Stimulated activated CD4-positive, alpha-beta T cell treated with anti-CD3 and anti-CD28 coated beads, Interleukin-12 subunit alpha, Interleukin-12 subunit beta, amount 100 ng/mL, for 48 hours (primary cell): ENCODE measurements at places on chromosomes 5 and 9.

GRCh38 chr9:84339503-84339902, 1.1 kb downstream of the SLC28A3 start:
- DNase-seq, result no peak

DNA sequence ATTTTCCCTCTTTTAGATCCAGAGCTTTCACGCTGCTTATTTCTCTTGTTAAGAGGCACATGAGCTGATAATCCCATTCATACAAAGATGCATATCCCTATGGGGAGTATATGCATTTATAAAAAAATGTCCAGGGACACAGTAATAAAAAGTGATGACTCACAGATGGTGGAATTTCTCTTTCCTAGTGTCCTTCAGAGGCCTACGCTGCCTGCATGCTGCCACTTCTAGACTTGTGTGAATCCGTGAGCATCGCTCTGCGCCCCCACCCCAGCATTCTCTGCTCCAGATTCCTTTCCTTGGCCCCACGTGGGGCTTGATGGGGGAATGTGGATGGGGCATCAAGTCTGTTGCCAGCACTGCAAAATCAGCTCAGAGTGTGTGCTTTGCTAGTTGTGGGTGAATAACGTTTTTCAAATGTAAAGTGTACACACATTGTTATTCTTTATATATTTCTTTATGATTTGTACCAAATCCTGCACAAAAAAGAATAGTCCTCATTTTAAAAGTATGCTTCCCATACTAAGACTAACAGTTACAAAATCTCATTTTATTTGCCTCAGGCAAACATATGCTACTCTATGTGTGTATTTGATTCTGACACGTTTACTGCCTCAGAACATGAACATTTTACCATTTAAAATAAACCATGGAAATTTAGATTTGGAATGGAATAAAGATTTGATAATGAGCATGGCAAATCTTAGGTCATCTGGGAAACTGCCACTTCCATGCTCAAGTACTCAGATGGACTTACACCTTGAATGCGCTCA, 22.4 kb upstream of the RASGRF2 start:
- DNase-seq, result no peak

DNA sequence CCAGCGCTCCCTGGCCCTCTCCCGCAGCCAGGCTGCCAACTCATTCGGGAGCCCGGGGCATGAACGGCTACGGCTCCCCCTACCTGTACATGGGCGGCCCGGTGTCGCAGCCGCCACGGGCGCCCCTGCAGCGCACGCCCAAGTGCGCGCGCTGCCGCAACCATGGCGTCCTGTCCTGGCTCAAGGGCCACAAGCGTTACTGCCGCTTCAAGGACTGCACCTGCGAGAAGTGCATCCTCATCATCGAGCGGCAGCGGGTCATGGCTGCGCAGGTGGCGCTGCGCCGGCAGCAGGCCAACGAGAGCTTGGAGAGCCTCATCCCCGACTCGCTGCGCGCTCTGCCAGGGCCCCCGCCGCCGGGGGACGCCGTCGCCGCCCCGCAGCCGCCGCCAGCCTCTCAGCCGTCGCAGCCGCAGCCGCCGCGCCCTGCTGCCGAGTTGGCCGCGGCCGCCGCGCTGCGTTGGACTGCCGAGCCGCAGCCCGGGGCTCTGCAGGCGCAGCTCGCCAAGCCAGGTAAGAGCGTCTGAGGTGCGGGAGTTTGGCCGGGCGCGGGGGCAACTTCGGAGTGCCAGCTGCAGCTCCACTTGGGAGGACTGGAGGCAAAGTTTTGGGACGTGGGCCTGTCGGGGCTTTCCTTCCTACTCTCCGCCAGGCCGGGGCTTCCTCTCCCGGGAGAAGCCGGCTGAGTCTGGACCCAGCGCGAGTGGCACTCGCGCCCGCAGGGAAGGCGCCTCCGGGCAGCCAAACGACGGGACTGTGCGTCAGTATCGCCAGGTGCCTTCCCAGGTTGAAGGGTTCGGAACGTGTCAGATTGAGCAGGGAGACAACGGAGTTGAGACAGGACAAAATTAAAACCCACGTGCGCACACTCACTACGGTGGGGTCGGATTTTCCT, 735 bp downstream of the DMRT3 start:
- DNase-seq, result no peak

DNA sequence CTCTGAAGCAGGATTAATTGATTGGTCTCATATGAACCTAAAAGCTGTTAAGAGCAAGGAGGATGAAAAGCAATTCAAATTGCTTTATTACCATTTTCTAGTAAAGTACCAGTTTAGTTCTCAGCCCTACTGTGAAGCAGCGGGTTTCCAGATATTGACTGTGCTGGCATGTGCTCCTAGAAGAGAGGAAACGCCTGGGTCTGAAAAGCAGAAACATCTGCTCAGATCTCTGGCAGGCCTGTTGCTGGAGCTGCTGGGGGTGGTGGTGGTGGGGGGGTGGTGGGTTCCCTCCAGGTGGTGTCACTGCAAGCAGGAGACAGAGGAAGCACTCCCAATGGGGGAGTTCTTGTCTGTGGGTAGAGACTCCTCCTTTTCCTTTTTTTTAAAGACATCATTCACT, 105.5 kb upstream of the ZNF462 start:
- DNase-seq, result no peak

DNA sequence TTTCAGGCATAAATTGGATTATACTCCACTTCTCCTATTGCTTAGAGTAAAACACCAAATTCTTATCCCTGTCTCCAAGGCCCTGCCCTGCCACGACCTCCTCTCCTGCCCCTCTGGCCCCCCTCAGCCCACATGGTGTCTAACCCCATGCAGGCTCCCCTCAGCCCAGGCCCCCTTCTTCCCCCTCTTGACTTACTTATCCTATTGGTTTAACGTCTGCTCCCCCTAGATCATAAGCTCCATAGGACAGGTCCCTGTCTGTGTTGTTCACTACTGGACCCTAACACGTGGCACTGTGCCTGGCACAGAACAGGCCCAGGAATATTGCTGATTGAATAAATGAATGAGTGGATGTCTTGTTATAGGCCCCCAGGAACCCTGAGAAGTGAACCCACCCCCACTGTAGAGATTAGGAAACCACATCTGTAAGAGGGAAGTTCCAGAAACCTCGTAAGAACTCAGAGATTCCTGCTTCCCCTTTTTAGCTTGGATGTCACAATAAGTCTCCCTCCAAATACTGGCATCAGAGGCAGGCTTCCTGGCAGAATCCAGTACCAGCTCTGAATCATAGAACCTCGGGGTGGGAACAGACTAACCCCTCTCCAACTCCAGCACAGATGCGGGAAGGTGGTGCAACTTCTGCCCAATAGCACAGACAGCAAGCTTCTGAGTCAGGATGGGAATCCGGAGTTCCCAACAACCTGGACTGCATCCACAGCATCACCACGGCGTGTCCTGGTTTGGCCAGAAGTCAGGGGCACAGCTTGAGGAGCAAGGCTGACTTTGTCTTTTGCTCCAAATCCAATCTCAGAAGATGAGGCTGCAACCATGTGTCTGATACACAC, 31.5 kb downstream of the HRH2 start:
- no peak for DNase-seq

DNA sequence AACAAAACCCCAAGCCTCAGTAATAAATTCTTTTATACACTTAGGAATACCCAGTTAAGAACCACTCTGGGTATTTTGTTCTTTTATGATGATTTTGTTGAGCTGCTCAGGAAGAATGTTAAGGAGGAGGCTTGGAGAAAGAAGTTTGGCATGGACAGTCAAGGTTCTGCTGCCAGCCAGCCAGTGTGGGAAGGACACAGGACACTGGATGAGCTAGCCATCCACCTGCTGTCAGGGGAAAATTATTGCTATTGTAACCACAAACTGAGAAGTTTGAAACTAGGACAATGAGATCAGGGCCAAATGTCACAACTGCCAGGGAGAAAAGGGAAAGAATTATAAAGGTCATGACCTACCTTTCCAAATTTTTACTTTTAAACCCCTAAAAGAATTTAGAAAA, 25.9 kb upstream of the ADAMTSL1 start:
- no peak for DNase-seq

DNA sequence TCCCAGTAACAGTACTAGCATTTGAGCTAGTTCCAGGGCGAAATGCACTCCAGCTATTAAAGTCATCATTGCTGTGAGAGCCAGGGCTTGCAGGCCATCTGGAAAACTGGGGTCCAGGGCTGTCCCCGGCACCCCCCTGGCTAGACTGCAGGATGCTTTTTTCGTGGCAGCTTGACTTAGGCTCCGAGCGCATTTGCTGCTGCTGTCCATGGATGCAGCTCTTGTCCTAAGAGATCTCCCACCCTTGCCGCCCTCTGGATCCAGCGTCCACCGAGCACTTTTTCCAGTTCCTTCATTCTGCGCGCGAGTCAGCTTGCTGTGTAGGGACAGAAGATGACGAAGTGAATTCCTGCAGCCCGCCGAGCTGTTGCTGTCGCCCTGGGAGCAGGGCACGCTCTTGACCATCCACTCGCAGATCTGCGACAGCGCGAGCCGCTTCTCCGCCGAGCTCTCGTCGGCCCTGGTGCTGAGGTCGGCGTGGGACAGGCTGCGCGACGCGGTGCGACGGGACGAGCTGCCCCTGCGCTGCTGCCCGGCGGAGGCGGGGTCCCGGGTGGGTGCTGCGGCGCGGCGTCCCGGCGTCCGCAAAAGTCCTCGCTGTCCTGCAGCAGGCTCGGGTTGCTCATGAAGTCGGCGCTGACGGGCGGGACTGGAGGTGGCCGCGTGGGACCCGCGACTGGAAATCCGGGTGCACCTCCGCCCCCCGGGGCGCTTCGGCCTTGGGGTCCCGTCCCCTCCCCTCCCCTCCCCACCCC, 30.7 kb downstream of the OR2V1 start:
- no peak for DNase-seq

DNA sequence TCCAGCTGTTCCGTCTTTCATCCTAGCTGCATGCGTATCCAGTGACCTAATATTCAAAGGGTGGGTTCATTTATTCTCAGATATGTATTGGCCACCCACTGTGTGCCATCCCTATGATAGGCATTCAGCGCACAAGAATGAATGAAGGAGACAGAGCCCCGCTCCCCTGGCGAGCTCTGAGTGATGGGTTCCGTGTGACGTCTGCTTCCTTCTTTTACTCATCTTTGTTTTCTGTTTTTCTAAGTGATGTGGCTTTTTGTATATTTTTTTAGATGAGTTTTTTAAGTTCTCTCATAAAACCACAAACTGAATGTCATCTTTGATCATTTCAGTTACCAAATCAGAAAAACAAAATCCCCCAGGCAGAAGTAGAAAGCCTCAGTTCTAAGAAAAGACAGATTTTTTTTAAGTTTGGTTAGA, 168.3 kb upstream of the OTULINL start:
- DNase-seq, result no peak

DNA sequence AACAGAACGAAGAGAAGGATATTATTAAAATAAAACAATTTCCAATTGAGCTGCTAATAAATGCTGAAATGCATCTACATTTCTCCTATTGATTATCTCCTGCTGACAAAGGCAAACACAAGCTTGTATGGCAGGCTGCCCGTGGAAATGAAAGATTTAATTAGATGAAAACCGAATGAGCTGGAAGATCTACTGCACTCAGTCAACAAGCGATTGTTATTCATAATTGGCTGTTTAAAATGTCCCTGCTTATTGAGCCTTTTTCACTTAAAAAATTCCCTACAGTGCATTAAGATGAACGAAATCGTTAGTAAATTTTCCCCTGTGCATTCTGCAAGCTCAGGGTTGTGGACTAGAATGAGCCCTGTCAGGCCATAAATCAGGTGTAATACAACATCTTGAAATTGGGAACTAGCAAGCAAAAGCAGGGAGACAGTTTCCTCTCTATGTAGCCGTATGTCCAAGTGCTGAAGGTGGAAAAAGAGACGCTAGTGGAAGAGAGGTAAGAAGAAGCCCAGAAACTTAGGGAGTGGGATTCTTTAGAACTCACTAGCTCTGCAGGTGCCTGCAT, 28.5 kb upstream of the KIF4B start:
- no peak for DNase-seq

- DNase-seq, result no peak
Measured at GRCh38 chr5:19554524-19554923, 433.5 kb downstream of the CDH18 start.

- DNase-seq, result no peak
Measured at GRCh38 chr5:119353686-119354366, 2.0 kb upstream of the TNFAIP8 start.

DNA sequence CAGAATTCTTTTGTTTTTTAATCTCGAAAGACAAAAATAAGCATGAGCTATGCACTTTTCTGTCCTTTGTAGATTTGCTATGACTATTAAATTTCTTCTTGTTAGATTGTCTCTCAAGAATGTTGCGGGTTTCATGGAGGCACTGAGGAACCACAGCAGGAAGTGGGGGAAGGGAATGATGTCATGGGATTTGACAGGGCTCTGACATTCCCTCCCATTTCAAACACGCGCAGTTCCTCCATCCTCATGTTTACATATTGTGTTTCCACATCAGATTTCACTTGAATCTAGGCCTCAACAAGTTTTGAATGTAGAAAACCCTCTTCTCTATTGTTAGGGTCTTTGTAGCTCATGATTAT, 154.8 kb downstream of the PALM2AKAP2 start:
- no peak for DNase-seq

DNA sequence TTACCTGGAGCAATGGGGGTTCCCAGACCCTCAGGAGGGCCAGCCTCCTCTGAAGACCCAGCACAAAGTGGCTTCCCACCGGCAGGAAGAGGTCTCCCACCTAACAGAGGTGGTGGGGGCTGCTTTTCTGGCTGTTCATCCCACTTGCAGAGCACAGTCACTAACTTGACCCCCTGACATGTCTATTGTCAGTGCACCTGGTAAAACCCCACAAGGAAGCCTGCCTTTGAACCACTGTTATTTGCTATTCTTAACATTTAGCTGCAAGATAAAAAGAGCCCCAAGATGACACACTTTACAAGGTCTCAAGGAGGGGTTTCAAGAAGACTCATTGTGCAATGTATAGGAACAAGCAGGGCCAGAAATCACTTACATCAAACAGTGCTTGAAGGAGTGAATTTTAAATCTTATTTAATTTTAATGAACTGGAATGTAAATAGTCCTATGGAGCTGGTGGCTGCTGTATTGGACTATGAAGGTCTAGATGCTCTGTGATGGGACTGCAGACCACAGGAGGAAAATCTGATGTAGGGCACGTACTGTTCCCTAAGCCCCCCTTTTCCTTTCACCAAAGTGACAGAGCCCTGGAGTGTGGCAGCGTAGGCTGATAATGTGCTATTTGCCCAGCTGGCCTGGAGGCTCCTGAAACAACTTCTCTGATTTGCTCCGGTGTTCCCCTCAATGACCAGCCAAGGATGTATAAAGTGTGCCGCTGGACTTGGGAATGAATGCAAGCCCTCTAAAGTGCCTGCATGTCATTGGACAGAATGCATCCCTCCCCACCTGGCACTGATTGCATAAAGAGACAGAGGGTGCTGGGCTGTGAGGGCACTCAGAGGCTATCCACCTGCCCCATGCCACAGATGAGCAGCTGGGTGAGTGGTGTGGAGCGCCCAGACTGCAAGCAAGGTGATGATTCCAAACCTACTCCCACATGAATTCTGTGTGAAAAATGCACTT, 80.2 kb downstream of the PTPN3 start:
- no peak for DNase-seq

GRCh38 chr5:147930769-147931168, 24.4 kb upstream of the C5orf46 start:
- no peak for DNase-seq
